ENCODE measurements at places on chromosomes 11 and 22.

DNA sequence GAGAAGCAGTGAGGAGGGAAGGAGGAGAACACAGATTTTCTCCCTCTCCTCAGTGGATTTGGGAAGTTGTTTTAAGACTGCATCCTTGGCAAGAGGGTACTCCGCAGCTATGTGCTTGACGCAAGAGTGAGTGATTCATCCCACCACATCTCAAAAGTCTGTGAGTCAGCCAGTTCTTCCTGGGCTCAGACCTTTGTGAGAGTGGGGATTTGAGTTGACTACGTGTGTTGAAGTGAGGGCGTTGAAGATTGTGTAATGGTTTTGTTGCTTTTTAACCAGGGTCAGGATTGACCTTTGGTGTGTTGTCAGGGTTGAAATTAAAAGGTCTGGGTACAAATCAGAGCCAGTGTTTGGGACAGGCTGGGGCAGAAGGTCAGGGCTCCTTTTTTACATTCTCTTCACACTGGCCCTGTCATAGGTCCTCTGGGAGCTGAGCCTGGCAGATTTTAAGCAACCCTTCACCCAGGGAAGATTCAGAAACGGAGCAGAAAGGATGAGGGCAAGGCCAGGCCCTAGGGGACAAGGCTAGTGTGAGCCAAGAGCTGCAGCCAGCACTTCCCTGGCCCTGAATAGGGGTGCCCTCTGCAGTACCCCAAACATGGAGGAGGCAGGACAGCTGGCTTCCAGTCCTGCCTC is 4.2 kb upstream of the C11orf86 start:
- no peak for DNase-seq

DNA sequence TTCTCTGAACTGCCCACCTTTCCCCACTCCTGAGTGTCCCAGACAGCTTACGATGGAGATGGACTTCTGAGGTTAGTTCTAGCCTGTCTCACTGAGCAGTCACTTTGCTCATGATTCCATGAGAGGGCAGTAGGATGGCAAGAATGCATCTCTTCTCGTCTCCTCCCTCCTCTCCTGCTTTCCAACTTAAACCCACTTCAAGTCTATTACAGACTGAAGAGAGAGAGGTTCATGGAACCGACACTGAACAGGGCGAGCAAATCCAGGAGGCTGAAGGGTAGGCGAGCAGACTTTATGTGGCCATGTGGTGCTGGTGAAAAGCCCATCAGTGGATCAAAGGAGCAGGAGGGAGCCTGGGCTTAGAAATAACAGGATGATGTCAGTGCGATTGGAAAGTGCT is 38.6 kb downstream of the CEP164 start:
- DNase-seq: no peak

GRCh38 chr11:15958910-15959309 is 397.4 kb downstream of the SOX6 start:
- no peak for DNase-seq

DNA sequence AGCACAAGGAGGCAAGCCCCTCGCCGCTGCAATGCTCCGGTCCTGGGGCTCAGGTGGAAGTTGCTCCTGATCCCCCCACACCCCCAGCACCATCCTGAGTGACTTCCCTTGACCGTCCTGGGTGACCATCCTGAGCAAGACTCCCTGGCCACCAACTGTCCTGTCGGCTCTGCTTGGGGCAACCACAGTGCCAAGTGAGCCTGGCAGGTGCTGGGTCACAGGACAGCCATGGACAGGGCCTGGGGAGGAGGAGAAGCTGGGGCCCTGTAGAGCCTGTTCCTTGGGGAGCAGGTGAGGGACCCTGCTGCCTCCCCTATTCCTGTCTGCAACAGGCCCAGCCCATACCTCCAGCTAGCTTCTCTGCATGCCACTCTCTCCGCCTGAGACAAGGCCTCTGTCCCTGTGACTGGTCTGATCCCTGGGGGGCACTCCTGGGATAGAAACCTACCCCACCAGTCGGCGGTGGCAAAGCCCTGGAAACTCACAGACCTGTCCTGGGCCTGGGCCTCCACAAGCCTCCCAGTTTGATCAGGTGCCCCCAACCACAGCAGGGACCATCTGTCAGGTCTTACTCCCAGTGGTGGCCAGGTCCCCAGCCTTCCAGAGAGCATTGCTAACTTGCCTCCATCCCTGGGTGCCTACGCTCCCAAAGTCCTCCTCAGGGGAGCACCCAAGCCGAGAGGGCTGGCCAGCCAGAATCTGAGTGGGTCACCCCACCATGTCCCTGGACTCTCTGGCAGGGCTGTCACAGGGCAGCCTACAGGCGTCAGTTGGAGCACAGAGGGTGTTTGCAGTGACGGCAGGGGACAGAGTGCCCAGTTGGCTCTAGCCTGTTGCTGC is 68.7 kb upstream of the WNT7B start:
- no peak for DNase-seq

DNA sequence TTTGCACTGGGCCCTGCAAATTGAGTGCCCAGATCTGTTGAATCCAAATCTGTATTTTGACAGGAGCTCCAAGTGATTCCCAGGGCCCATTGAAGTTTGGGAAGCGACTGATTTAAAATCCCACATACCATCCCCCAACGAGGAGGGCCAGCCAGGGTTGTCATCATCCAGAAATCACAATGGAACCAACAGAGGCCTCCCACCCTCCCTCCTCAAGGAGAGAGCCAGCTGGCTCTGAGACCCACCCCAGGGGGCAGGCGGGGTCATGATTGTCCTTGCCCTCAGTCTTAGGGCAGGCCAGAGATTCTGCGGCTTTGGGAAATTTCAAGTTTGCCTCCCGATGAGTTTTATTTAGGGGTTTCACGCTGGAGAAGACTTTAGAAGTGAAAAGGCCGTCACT is 358.2 kb downstream of the MN1 start:
- DNase-seq: no peak

DNA sequence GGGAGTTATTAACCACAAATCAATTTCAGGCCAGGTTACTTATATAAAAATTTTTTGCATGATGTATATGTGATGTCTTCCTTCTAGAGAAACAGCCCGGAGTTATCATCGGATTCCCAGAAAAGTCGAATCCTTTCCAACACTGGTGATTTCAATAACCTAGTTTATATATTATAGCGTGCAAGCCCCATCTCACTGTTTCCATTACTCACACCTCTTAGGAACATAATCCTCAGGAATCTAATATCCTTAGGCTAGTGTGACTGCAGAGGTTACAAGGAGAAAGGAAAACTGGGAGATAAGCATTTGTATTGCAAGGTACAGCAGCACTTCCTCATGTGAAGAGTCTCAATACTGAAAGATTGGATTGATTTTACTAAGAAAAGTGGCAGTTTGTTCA is 20.3 kb downstream of the ARHGAP20 start:
- DNase-seq: no peak

- no peak for DNase-seq
These were observed 304.1 kb upstream of the PITPNB start for GRCh38 chr22:28222976-28223745.

- no peak for DNase-seq
These were observed 87.1 kb upstream of the LINC01488 start for GRCh38 chr11:69394234-69394868.

- DNase-seq: no peak
These were observed 78.6 kb upstream of the TP53AIP1 start for GRCh38 chr11:129021295-129021694.

DNA sequence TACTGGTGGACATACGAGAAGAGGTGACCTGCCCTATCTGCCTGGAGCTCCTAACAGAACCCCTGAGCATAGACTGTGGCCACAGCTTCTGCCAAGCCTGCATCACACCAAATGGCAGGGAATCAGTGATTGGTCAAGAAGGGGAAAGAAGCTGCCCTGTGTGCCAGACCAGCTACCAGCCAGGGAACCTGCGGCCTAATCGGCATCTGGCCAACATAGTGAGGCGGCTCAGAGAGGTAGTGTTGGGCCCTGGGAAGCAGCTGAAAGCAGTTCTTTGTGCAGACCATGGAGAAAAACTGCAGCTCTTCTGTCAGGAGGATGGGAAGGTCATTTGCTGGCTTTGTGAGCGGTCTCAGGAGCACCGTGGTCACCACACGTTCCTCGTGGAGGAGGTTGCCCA is 6.9 kb downstream of the TRIM6 start:
- DNase-seq: no peak

DNA sequence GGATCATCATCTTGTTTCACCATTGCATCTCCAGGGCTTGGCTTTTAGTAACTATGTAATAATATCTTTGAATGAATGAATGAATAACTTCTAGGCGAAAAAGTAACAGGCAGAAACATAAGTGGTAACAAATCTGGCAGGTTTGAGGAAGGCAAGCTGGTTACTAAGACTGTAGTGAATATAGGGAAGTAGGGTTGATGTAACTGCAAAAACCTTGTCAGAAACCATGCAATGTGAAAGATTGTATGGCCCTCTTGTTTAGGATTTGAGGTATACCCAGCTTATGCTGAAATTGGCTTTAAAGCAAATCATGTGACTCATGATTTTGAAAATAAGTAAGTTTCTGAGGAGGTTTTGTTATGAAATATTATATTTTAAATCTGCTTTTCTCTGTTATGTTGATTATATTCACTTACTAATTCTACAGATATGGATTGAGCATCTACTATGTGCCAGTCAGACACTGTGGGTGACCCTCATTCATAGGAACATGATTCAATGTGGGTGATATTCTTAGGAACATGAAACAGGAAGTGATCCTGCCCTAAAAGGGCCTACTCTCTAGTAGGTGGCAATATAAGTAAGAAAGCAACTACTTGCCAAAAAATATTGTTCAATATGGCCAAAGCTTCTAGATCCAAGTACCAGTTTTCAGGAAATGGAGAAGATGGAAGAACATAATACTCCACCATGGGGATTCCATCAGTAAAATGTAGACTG is 115.5 kb upstream of the CCDC90B start:
- DNase-seq: no peak

DNA sequence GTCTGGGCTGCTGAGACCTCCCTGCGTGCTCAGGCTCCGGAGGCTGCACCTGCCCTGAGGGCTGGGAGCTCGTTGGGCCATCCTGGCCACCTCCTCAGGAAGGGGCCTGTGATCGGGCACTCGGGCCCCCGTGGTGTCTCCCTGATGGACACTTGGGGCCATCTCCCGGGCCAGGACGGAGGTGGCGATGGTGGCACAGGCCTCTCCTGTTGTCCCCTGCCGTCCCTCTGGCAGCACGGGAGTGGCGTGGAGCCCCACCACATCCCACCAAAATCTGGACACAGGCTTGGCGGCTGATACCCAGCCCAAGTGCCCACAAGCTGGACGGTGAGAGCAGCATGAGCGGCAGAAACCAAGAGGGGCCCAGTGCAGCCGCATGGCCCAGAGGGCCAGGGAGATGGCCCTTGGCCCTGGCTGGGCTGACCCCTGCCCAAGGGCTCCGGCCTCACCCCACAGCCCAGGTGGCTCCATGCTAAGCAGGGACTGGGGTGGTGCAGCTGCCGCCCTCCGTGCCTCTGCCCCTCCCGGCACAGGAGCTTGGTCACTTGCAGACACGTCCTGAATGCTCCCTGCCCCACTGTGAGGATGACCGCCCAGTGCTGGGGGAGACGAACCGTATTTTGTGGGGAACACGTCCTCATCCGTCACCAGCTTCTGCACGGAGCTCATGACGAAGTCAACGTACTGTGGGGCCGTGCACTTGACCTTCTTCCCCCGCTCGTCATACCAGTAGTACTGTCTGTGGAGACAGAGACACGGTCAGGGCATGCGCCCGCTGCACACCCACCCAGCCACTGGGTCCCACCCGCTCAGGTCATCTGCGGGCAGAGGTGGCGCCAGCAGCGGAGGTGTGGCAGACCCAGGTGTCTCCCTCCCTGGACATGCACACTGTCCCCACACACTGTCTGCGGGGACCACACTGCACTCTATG is 15.6 kb downstream of the MOB2 start:
- DNase-seq: no peak

GRCh38 chr11:2209900-2210321 is 38.3 kb upstream of the TH start:
- no peak for DNase-seq

DNA sequence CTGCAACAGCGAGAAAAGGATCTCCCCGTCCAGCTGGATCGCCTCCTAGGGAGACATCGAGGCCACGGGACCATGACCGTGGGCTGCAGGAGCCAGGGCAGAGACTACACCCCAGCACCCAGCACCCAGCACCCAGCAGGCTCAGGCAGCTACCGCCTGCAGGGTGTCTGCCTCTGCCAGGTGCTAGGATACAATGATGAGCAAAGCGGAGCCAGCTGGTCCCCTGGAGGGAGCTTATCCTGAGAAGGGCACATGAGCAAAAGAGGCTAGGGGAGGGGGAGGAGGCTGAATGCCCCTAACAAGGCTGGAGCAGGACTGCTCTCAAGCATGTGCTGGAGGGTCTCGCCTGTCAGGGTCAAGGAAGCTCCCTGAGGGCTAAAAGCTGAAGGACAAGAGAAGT is 4.8 kb upstream of the CASTOR1 start:
- no peak for DNase-seq

GRCh38 chr11:126311401-126312291 is 7.8 kb downstream of the DCPS start:
- DNase-seq: no peak

DNA sequence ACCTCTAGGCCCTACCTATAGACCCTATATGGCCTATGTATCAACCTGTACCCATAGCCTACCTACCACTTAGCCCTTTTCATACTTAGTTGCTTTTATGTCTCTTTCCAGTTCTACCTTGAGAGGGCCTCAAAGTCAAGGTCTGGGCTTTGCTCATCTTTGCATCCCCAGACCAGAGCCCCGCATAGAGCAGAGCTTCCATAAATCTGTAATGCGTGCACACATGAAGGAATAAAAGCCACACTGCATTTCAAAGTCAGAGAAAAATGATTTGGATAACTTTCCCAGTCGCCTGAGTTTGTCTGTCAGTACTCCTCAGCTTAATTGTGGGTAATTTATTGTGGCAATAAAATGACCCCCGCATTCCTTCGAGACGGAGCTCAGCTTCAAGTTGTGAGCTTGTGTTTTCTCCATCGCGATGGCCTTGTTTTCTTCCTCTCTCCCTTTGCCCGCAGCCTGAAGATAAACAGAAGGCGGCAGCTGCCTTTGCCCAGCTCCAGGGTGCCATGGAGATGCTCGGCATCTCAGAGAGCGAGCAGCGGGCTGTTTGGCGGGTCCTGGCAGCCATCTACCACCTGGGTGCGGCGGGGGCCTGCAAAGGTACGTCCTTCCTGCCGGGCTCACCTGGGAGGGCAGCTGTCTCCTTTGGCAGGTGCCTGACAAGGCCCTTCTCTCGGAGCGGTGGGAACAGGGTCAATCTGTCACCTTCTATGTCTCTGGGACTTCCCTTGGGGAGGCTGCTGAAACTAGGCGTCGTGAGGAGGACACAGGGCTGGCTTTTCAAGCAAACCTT is 55.7 kb downstream of the MYO18B start:
- DNase-seq: no peak

- no peak for DNase-seq
These were observed 74.4 kb upstream of the FAR1 start for GRCh38 chr11:13594044-13594443.

DNA sequence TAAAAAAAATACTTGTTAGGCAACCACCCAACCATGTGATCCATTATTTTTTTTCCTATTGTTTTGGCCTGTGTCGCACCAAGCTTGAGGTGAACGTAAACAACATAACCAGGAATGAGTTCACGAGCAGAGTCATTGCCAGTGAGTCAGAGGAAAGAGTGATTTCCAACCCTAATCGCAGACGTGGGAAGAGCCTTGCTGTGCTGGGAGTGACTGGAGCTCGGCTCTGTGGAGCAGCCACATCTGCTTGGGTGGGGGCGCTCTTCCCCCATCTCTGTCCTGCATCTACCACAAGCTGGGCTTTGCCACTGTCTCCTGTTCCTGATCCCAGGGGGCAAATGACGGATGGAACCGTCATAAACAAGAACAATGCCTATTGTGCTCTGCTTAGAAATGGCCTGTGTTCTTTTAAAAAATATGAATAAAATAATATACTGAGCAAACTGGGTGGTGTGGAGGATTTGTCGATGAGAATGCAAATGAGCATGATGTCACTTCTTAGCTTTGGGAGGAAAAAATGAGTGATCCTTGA is 210.0 kb downstream of the KIRREL3 start:
- DNase-seq: no peak

GRCh38 chr11:119266517-119267255 is 50.2 kb downstream of the MCAM start:
- DNase-seq: no peak

All from activated T-helper 1 cell treated with anti-CD3 and anti-CD28 coated beads, Interleukin-2, amount 50 U/mL, for 16 hours (primary cell).